ENCODE measurements at places on chromosomes 16 and 17.

DNA sequence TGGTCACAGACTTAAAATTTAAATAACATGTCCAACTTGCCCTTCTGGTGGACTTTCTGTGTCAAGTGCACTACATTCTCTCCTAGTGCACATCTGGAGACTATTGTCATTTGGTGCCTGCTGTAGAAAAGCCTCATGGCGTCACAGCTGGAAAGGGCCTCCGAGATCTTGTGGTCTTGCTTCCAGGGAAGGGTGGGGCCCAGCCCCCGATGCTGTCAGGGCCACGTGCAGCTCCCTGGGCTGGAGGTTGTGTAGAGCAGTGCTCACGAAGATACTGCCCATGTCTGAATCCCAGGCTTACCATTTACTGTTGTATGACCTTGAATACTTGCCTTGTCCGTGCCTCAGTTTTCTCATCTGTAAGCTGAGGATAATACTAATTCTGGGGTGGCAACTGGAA is 6.8 kb upstream of the MPRIP start:
- DNase-seq: no peak

- no peak for DNase-seq
These were observed 195.8 kb downstream of the KCNJ2 start for GRCh38 chr17:70365091-70365583.

DNA sequence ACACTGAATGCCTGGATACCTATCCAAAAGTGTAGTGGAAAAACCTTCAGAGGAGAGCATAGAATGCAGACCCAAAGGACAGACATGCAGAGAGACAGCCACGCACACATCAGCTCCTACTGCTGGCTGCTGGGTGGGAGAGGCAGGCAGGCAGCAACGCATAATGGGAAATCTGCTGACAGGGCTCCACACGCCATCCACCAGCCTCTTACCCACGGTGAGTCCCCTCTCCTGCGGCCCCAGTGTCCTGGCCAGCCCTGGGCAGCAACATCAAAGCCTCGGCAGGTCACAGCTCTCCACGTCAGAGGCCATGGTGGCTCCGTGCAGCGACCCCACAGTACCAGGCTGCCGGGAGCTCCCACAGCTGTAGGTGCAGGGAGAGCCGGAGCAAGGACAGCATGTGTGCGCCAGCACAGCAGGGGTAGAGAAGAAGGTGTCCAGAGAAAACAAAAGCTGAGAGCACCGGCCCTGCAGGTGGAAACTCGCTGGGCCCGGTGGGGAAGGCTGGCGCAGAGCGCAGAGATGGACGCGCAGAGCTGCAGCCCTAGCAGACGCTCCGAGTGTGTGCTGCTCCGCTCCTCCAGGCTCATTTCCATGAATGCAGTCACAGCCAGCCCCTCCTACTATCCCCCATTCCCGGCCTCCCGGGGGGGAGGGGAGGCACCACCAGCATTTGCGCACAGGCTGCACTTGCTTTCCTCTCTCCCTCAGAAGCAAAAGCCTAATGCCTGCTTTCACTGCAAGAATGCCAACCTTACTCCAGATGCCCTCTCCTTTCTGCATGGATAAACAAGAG is 58.9 kb downstream of the CYTH1 start:
- DNase-seq: no peak

DNA sequence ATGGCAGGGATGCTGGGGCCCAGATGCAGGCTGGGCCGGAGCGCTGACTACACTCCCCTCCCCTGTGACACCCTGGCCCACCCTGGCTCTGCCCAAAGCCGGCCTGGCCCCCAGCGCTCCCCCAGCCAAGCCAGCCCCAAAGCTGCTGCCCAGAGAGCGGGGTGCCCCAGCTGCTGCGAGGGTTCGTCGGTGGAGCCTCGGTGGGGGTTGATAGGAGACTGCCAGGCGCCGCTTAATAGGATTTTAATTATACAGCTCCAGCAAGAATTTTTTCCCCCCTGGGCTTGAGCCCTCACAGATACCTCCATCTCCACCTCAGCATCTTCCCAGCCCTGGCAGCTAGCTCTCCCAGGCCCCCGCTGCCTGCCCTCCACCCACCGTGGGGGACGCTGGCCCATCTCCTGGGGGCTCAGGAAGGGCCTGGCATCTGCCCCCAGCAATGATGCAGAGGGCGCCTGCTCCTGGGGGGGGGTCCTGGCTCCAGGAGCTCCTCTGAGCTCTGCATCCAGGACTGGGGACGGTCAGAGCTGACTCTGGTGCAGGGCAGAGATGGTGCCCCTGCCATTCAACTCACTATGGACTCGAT is 36.8 kb upstream of the DLX4 start:
- DNase-seq: no peak

DNA sequence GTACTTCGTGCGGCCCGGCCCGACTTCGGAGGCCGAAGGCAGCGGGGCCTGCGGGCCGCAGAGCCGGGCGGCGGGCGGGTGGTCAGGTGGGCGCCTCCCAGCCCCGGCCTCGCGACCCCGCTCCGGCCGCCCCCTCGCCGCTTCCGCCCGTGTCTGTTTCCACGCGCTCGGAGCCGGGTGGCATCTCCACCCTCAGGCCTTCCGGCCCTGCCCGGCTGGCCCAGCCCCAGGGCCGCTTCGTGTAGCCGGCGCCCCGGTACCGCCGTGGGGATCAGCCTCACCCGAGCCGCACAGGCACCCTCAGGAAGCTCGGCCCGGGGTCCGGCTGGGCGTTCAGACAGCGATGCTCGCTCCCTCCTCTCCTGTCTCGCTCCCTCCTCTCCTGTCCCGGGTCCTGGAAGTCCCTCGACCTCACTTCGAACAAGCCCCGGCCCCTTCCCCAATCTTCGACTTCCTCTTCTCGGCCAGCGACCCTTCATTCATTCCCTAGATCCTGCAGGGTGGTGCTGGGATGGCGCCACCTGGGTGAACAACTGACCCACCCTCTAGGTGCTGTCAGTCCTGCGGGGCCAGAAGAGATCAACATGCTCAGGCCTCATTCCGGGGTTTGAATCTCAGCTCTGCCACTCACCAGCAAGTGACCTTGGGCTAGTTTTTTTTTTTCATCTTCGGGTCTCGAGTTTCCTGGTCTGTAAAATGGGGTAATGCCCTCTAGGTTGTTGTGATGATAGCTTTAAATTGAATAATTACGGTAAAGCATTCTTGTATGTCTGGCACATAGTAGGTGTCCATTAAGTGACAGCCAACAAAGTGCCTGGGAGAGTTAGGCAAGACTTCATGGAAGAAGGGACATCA is 610 bp downstream of the VPS4A start:
- peak; percentile 38 for DNase-seq

DNA sequence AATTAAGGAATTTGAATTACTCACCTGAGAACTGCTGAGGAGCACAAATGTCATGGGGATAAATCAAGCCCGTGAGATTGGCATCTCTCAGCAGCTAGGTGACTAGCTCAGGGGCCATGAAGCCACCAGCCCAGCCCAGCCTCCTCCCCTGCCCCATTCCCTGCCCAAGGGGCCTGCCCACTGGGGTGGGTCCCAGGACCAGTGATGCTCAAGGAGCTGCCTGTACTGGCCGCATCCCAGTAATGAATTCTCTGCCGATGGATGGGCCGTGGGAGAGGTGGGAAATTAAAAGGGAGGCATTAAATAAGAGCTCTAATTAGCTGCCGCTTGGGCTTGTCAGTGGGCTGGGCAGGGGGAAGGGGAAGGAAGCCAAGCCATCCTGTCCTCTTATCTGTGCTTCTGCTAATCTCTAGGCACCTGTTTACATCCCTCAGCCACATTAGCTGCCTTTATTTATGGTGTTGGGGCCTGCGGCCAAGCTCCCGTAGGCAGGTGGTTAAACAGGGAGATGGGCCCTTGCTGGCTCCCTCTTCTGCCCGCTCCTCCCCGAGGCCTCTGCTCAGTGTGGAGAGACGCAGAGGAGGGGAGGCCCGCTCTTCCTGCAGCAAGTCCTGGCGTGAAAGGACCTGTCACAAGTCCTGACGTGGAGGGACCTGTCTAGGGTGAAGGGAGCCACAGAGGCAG is 48.8 kb downstream of the PIPOX start:
- no peak for DNase-seq

- DNase-seq: no peak
These were observed at the start of gene KRTAP2-4 for GRCh38 chr17:41065829-41066624. Gene KRTAP2-4, minus strand, starts transcription at chr17:41065879. Its CDS starts 34 bp downstream, at chr17:41065845.

DNA sequence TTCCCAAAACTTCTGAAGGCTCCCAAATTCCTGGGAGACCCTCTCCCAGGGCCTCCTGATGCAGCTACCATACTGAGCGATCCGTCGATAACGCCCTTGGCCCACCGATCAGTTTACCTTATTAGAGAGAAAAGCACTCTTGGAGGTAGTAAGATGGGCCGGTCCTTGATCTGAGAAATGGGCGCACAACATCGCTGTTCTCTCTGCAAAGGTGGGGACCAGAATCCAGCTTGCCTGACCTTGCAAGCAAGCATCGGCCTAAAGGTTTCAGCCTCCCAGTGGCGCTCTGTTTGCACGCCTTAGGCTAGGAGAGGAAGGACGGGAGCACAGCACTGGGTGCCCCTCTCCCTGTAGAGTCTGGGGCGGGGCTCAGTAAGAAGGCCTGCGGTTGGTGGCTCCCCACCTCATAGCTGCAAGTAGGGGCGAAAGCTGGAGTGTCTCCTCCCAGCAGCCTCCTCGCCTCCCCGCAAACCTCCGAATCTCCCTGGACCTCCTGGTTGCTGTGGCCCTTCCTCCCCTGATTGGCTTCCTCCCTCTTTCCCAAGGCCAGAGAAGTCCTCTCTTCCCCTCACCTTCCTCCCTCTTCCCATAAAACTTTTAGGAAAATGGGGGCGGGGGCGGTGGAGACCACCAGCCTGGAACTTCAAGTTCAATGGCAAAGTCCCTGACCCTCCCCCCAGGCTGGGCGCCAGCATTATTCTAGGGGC is at the start of gene PRAC1:
Gene PRAC1 (minus strand): TSS at position 318 of the 707 bp plus-strand sequence. CDS start 126 bp downstream, at position 192.
- DNase-seq: no peak

DNA sequence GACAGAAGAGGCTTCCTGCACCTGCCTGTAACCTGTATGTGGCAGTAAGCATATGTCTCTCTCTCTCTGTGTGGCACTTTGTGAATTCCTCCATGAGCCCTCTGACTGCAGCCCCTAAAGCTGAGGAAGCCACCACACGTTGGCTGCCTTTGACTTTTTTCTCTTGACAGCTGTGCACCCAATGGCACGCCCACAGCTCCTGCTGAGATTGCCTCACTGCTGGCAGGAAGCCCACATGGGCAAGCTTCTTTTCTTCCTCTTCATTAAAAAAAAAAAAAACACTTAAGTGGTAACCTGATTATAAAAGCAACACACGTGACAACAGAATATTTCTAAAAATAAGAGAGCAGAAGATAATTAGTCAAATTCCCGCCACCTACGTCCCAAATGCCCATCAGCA is 34.0 kb upstream of the PIRT start:
- DNase-seq: no peak

DNA sequence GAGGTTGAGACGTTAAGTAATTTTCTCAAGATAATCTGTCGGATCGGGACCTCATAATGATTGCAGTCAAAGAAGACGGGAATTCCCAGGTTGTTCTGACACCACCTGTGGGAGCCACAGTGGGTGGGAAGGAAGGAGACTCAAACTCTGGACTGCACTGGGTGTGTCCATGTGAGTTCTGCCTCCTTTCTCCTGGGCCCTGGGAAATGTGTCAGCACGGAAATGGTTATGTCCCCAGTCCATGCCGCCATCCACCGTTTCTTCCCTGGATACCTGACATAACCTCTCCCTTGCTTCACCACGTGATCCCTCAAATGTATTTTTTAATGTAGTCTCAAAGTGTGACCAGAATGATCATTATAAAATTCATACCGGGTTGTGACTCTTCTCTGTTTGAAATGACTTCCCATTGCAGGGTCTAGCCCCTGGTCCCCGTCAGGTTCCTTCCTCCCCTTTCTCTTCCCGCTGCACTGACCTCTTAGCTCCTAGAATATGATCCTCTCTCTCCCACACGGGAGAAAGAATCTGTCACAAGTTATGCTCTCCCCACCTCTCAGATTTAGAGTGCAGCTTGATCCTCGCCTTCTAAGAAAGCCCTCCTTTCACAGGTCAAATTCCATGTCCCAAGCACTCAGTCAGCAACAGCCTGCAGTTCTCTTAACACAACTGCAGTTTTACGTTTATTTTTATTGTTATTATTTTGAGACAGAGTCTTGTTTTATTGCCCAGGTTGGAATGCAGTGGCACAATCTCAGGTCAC is 820.0 kb upstream of the EEF2KMT start:
- DNase-seq: no peak

GRCh38 chr17:37576281-37576680 is 32.9 kb downstream of the SYNRG start:
- no peak for DNase-seq

DNA sequence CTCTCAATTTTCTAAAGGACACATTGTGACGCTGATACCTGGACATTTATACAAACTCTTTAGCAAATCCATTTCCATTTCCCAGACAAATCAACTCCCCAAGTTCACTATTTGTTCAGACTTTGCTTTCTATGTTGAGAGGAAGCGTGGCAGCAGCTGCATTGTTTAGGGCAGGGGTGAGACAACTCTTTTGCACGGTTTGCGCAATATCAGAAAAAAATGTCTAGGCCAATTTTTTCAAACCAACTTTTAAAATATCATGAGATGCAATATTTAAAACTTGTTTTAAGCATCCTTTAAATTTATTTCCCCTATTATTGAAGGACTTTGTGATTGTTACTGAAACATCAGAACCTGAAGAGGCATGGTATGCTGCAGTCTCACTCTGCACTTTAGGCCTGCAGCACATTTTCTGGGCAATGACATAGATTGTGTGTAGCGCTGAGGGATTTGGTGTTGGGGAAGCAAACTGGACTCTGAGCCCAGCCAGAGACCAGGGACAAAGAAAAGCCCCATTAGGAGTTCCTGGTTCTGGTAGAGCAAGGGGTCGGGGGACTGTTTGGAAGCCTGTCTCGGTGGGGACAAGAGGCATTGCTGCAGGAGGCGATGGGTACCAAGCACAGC is 6.4 kb upstream of the CCDC182 start:
- no peak for DNase-seq

- DNase-seq: no peak
These were observed 510 bp downstream of the TPSG1 start for GRCh38 chr16:1224558-1224957.

- DNase-seq: no peak
These were observed 364.1 kb downstream of the CPPED1 start for GRCh38 chr16:12439399-12440227.

GRCh38 chr16:15594711-15595320 is 48.1 kb downstream of the MARF1 start:
- no peak for DNase-seq

- no peak for DNase-seq
These were observed 107.8 kb upstream of the WSCD1 start for GRCh38 chr17:5962371-5962770.

- peak; percentile 14 for DNase-seq
These were observed 18.7 kb downstream of the CES4A start for GRCh38 chr16:67006930-67007658.

All from PC-9 (cell line).